ENCODE measurements at places on chromosomes 5 and 9. TPM values are rescaled to one million over a fixed set of nuclear protein-coding genes. Genes with fewer than 3 reads are reported as not detected.

The SPINK13 gene
- not detected for total RNA-seq

The PDCD1LG2 gene
- total RNA-seq = 1.2 TPM

The RLN1 gene
- 2.3 TPM for total RNA-seq

The CCL21 gene
- total RNA-seq = not detected

The TMEM174 gene
- not detected for total RNA-seq

The CATSPER3 gene
- total RNA-seq = 1.1 TPM

The BSPRY gene
- 2.5 TPM for total RNA-seq

The ORM2 gene
- not detected for total RNA-seq

The PRLR gene
- not detected for total RNA-seq

The OR2Y1 gene
- not detected for total RNA-seq

The ADAMTS13 gene
- total RNA-seq = 1.6 TPM

The FAM240B gene
- not detected for total RNA-seq

The PCDHB7 gene
- not detected for total RNA-seq

The KIAA0825 gene
- 1.4 TPM for total RNA-seq

The NFIB gene
- total RNA-seq = not detected

The STK32A gene
- total RNA-seq = not detected

The CCNJL gene
- total RNA-seq = not detected

The PKD2L2 gene
- total RNA-seq = not detected

The TRAF2 gene
- 41.7 TPM for total RNA-seq

The UHRF2 gene
- 69.0 TPM for total RNA-seq

The SMIM32 gene
- not detected for total RNA-seq

The LCN15 gene
- not detected for total RNA-seq

The CDKN2A gene
- total RNA-seq = 34.2 TPM

The IL5 gene
- 0.48 TPM for total RNA-seq

The KCNIP1 gene
- total RNA-seq = not detected

The GAS1 gene
- total RNA-seq = 0.58 TPM

The IFNK gene
- not detected for total RNA-seq

The G3BP1 gene
- total RNA-seq = 197 TPM

The RASGEF1C gene
- total RNA-seq = not detected

The VCAN gene
- total RNA-seq = not detected

The CARD9 gene
- total RNA-seq = 0.35 TPM

The SLC6A3 gene
- not detected for total RNA-seq

The DMRT3 gene
- total RNA-seq = not detected

The IFNA2 gene
- not detected for total RNA-seq

The MPDZ gene
- total RNA-seq = not detected

The PCDHAC1 gene
- total RNA-seq = not detected

The SPINK1 gene
- total RNA-seq = not detected

Data from activated naive CD4-positive, alpha-beta T cell treated with anti-CD3 and anti-CD28 coated beads, Interleukin-2, amount 10 ng/mL, durations not matched to agents 5 hours and 36 hours (primary cell).